ENCODE measurements at places on chromosomes 5 and 9. TPM values are rescaled to one million over a fixed set of nuclear protein-coding genes. Genes with fewer than 3 reads are reported as not detected.

The LCN9 gene
- not detected for total RNA-seq

The CCDC183 gene
- 0.76 TPM for total RNA-seq

DNA sequence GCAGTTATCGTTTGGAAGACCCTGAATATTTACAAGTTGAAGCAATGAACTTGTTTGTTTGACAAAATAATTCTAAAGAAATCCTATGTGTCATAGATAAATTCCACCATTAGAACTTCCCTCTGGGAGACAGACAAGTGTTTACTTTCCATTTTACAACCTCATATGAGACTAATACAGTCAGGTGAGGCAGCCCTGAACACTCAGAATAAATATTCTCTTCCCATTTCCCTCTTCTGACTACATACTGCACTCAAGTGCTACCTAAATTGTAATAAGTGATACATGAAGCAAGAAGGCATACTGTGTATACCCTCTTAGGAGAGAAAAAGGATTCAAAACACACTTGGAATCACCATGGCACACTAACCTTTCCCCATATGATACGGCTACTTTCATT lies 6.8 kb downstream of the RASEF start:
- DNase-seq: no peak
- H3K4me1 ChIP-seq: 0 out of 2 replicates have a peak, but pooled peaks cover 2% of the 10 kb centered on the region
- no peaks in the 10 kb centered on the region for H3K36me3 ChIP-seq
- H3K27ac ChIP-seq: no peak overlapping the region
- H3K4me3 ChIP-seq: no peak overlapping the region

GRCh38 chr9:110986529-110986928 lies 51.7 kb downstream of the LPAR1 start:
- peaks cover 14% of the 10 kb centered on the region for H3K4me1 ChIP-seq
- peak; percentile 61 for DNase-seq
- H3K36me3 ChIP-seq: no peaks in the 10 kb centered on the region
- H3K4me3 ChIP-seq: no peak overlapping the region
- H3K27ac ChIP-seq: peak overlapping the region; percentile 8

- H3K4me3 ChIP-seq: no peak overlapping the region
- no peak for DNase-seq
- H3K4me1 ChIP-seq: no peaks in the 10 kb centered on the region
Measured at GRCh38 chr9:108911820-108912219, 22.1 kb downstream of the ELP1 start.

DNA sequence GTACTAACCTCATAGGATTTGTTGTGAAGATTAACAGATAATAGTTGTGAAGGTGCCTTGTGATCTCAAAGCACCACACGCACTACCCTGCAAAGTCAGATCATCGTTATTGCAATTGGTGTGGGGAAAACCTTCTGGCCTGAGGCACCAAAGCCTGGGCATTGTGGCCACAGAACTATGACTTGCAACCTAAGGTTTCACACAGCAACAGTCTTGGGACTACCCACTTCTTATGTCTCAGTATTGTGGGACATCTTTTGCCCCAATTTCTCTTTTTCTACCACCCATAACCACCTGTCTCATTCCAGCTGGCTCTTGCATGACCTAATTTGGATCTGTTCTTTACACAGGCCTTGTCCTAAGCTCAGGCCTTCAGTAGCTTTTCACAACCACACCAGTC lies 247.8 kb upstream of the NR4A3 start:
- no peaks in the 10 kb centered on the region for H3K4me1 ChIP-seq
- H3K36me3 ChIP-seq: no peaks in the 10 kb centered on the region
- H3K4me3 ChIP-seq: no peak overlapping the region
- no peak overlapping the region for H3K27ac ChIP-seq
- H3K27me3 ChIP-seq: peaks cover 5% of the 10 kb centered on the region

GRCh38 chr5:79503794-79504495 lies 10.0 kb downstream of the HOMER1 start:
- DNase-seq: peak; percentile 44
- H3K4me1 ChIP-seq: peaks cover 13% of the 10 kb centered on the region
- H3K4me3 ChIP-seq: no peak overlapping the region

The POU4F3 gene
- not detected for total RNA-seq

DNA sequence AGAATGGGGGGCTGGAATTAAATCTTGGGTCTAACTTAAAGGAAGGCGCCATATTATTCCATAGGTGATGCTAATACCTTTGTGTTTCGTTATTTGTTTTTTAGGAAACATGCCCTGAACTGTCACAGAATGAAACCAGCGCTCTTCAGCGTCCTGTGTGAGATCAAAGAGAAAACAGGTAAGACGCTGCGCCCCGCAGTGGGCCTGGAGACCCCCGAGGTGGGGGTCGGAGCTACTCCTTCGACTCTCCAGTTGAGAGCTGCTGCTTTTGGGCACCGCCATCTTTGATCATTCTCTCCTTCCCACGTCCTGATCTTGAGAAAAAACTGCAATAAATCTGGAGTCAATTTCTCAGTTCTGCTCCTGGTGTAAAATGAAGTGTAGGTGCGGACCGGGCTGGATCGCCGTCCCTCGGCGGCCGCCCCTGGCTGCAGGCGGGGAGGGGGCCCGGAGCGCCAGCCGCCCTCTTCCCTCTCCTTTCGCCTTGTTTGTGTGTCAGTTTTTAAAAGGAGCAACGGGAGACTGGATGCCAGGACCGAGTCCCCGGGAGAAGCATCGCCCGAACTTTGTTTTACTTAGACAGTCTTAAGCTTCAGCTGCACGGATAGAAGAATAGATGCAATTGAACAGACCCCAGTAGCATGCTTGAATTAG lies 1.4 kb downstream of the PBX3 start:
- peak overlapping the region; percentile 88 for H3K4me3 ChIP-seq
- H3K27me3 ChIP-seq: no peaks in the 10 kb centered on the region
- peak; percentile 34 for DNase-seq
- no peaks in the 10 kb centered on the region for H3K36me3 ChIP-seq

The RNF208 gene
- total RNA-seq: not detected

DNA sequence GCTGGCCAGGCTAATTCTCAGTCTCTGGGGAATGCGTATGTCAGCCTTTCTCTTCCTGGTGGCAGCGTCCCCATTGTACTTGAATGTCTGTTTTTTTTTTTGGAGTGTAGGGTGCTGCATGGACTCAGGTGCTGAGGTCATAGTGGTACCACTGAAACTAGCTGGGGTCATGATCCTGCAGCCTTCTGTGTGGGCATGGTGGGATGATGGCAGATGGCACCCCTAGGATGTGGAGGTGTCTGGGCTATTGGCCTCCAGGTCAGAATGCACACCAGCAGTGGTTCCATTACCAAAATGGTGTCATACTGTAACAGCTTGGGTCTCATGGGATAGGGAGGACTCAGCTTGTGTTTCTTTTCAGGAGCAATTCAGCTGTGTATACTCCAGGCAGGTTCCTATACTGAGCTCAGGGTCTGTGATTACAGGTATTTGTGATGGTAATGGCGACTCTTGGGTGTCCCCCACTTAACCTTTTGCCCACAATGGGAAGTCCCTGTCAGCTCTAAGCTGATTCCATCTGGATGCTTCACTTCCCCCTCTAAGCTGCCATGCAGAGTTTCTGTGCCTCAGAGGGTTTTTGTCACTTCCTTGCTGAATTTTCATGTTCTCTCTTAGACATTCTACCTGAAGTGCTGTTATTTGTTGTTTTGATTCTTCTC lies 17.9 kb downstream of the HSD17B4 start:
- DNase-seq: no peak
- no peaks in the 10 kb centered on the region for H3K36me3 ChIP-seq
- H3K27ac ChIP-seq: no peak overlapping the region
- H3K4me1 ChIP-seq: peaks cover 3% of the 10 kb centered on the region
- H3K27me3 ChIP-seq: no peaks in the 10 kb centered on the region
- no peak overlapping the region for H3K4me3 ChIP-seq

- peak overlapping the region; percentile 98 for H3K27ac ChIP-seq
- H3K36me3 ChIP-seq: no peaks in the 10 kb centered on the region
- H3K4me1 ChIP-seq: peaks cover 10% of the 10 kb centered on the region
Measured at GRCh38 chr9:124941679-124942561, 1.0 kb upstream of the GOLGA1 start.

The RETREG1 gene
- 0.22 TPM for total RNA-seq

DNA sequence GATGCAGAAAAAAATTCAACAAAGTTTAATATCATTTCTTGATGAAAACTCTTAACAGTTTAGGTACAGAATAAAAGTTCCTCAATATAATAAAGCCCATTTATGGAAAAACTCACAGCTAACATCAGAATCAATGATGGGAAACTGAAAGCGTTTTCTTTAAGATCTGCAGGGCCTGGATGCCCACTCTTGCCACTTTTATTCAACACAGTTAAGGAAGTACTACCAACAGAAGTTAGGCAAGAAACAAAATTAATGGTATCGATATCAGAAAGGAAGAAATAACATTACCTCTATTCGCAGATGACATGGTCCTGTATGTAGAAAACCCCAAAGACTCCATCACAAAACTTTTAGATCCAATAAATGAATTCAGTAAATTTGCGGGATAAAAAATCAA lies 542.4 kb upstream of the RGMB start:
- no peak for DNase-seq
- H3K36me3 ChIP-seq: no peaks in the 10 kb centered on the region
- H3K27ac ChIP-seq: no peak overlapping the region
- H3K4me3 ChIP-seq: no peak overlapping the region

GRCh38 chr5:151271336-151271735 lies 18.4 kb downstream of the GM2A start:
- H3K27me3 ChIP-seq: no peaks in the 10 kb centered on the region
- H3K36me3 ChIP-seq: no peaks in the 10 kb centered on the region
- no peak overlapping the region for H3K27ac ChIP-seq
- DNase-seq: no peak

DNA sequence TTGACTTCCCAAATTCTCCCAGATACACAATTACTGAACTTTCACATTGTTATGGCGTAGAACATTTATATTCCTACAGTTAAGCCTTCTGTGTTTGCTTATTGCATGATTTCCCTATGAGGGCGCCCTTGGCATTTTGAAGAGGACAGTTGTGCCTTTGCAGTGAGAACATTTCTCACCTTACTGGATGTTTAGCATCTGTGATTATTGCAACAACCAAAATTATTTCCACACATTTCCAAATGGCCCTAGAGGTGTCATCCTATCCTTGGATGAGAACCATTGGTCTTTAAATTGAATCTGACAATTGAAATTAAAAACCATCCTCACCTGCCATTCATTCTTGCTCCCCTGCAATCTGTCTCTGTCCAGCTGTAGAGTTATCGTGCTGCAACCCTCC lies 104.0 kb downstream of the MAMDC2 start:
- no peak overlapping the region for H3K27ac ChIP-seq
- no peak for DNase-seq
- H3K36me3 ChIP-seq: no peaks in the 10 kb centered on the region
- no peaks in the 10 kb centered on the region for H3K27me3 ChIP-seq
- no peak overlapping the region for H3K4me3 ChIP-seq

DNA sequence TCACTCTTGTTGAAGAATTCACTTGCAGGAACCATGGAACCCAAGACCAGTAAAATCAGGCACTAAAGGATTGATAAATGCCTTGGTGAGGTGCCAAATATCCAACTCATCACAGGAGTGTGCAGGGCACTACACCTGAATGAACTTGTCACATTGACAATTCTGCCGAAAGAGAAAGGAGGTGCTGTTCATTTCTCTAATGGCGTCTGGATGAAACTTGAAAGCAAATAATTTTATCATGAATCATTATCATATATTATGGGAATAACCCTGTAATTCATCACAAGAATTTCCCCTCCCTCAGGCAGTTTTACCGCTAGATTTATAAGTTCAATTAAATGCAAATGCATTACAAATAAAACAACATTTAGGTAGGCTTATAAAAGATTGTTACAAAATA lies 360.0 kb downstream of the GLIS3 start:
- H3K4me1 ChIP-seq: no peaks in the 10 kb centered on the region
- H3K4me3 ChIP-seq: no peak overlapping the region
- H3K27me3 ChIP-seq: no peaks in the 10 kb centered on the region
- DNase-seq: no peak

- no peaks in the 10 kb centered on the region for H3K36me3 ChIP-seq
- H3K27ac ChIP-seq: no peak overlapping the region
- no peak overlapping the region for H3K4me3 ChIP-seq
- peaks cover 9% of the 10 kb centered on the region for H3K4me1 ChIP-seq
Measured at GRCh38 chr5:77952636-77953212, 176.6 kb upstream of the TBCA start.

DNA sequence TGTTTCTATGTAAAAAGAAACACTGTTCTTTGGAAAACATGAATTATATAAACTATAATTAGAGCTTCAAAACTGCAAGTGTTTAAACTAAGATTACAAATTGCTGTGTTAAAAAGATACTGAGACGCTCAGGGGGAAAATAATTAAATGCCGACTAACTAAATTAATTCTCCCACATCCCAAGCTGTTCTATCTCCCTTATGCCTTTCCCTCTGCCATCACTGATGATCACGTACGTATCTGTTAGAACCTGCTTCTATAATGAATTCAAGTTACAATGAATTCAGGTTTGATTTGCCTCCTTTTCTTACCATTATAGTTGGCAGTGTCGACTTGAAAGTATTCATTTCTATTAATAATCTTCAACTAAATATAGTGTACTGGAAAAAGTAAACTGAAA lies 349.9 kb upstream of the CDH6 start:
- H3K4me1 ChIP-seq: no peaks in the 10 kb centered on the region
- no peak overlapping the region for H3K4me3 ChIP-seq
- H3K36me3 ChIP-seq: no peaks in the 10 kb centered on the region
- no peak overlapping the region for H3K27ac ChIP-seq
- no peaks in the 10 kb centered on the region for H3K27me3 ChIP-seq

DNA sequence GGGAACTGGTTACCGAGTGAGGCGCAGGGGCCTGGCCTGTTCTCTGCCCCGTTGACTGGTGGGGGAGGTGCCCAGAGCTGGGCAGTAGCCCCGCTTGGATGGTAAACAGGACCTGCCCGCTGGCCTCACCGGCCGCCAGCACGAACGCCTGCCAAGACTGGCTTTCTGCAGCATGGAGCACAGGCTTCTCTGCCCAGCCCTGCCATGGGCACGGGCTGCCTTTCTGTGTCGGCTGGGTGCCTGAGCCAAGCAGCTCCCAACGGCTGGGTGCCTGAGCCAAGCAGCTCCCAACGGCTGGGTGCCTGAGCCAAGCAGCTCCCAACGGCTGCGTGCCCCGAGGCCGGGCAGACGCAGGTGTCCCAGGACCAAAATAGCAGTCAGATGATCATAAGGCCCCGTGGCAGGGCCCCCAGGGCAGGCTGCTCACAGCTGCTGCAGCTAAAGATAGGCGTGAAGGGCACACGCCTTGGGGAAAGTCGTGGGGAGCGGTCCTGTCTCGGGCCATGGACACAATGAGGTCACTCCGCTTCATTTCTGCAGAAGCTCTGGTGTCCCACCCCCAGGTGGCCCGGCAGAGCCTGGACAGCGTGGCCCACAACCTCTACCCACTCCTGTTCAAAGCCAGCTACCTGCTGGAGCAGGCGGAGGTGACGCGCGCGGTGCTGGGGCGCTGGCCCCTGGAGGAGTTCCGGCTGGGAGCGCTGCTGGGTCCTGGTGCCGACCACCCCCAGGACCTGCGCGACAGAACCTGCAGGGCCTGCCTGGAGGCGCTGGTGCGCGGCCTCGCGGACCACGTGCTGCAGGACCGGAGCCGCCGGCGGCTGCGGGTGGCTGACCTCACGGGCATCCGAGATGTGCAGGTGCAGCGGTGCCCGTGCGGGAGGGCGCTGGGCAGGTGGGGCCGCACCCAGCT lies at the start of gene LRRC14B:
Gene LRRC14B, plus strand, starts transcription at position 460 of the 913 bp plus-strand sequence. Its CDS starts 44 bp downstream, at position 504.
- H3K4me1 ChIP-seq: no peaks in the 10 kb centered on the region
- no peaks in the 10 kb centered on the region for H3K27me3 ChIP-seq
- no peaks in the 10 kb centered on the region for H3K36me3 ChIP-seq
- no peak for DNase-seq
- H3K4me3 ChIP-seq: no peak within 1 kb of the TSS
- no peak within 1 kb of the TSS for H3K27ac ChIP-seq

GRCh38 chr5:31815376-31815775 lies 176.4 kb downstream of the PDZD2 start:
- no peaks in the 10 kb centered on the region for H3K36me3 ChIP-seq
- no peak for DNase-seq
- no peak overlapping the region for H3K27ac ChIP-seq
- no peaks in the 10 kb centered on the region for H3K27me3 ChIP-seq

The SHC3 gene
- total RNA-seq: 0.63 TPM

Measured in GM23248 (cell line).